ENCODE measurements at places on chromosomes 16 and 17. TPM values are rescaled to one million over a fixed set of nuclear protein-coding genes. Genes with fewer than 3 reads are reported as not detected.

- H3K4me1 ChIP-seq: peaks cover 3% of the 10 kb centered on the region
- no peaks in the 10 kb centered on the region for H3K36me3 ChIP-seq
- peak; percentile 13 for DNase-seq
- H3K27ac ChIP-seq: no peak overlapping the region
Measured at GRCh38 chr16:67718668-67719047, 458 bp downstream of the GFOD2 start.

- no peaks in the 10 kb centered on the region for H3K27me3 ChIP-seq
- H3K4me3 ChIP-seq: no peak overlapping the region
- no peaks in the 10 kb centered on the region for H3K36me3 ChIP-seq
- DNase-seq: no peak
Measured at GRCh38 chr16:65500007-65500406, 378.1 kb upstream of the CDH11 start.

TBC1D3C gene
- 3.2 TPM for polyA plus RNA-seq

- H3K27me3 ChIP-seq: no peaks in the 10 kb centered on the region
- no peaks in the 10 kb centered on the region for H3K36me3 ChIP-seq
- no peak overlapping the region for H3K27ac ChIP-seq
- no peak overlapping the region for H3K4me3 ChIP-seq
Measured at GRCh38 chr16:35734728-35735402, 2275.5 kb downstream of the TP53TG3F start.

MYH8 gene
- 5.0 TPM for polyA plus RNA-seq

KRTAP4-9 gene
- polyA plus RNA-seq: not detected

GRCh38 chr17:80639658-80640057 lies 95.0 kb downstream of the RPTOR start:
- peaks cover 15% of the 10 kb centered on the region for H3K36me3 ChIP-seq
- no peak for DNase-seq
- H3K27me3 ChIP-seq: no peaks in the 10 kb centered on the region
- H3K27ac ChIP-seq: no peak overlapping the region
- H3K4me3 ChIP-seq: no peak overlapping the region

GRCh38 chr16:1350691-1351090 lies 987 bp downstream of the TSR3 start:
- DNase-seq: no peak
- H3K27me3 ChIP-seq: no peaks in the 10 kb centered on the region
- H3K4me1 ChIP-seq: no peaks in the 10 kb centered on the region
- no peak overlapping the region for H3K27ac ChIP-seq
- H3K36me3 ChIP-seq: peaks cover 4% of the 10 kb centered on the region

GRCh38 chr16:27906883-27907282 lies 156.6 kb downstream of the GSG1L start:
- H3K27ac ChIP-seq: no peak overlapping the region
- no peak overlapping the region for H3K4me3 ChIP-seq
- H3K36me3 ChIP-seq: no peaks in the 10 kb centered on the region
- no peaks in the 10 kb centered on the region for H3K4me1 ChIP-seq

GRCh38 chr17:18950944-18951905 lies 740 bp upstream of the SLC5A10 start:
- no peak for DNase-seq
- H3K4me1 ChIP-seq: no peaks in the 10 kb centered on the region
- H3K36me3 ChIP-seq: no peaks in the 10 kb centered on the region
- H3K27ac ChIP-seq: no peak overlapping the region
- H3K4me3 ChIP-seq: no peak overlapping the region
- H3K27me3 ChIP-seq: peaks cover 2% of the 10 kb centered on the region

GTF3C1 gene
- polyA plus RNA-seq: 47.0 TPM

DNA sequence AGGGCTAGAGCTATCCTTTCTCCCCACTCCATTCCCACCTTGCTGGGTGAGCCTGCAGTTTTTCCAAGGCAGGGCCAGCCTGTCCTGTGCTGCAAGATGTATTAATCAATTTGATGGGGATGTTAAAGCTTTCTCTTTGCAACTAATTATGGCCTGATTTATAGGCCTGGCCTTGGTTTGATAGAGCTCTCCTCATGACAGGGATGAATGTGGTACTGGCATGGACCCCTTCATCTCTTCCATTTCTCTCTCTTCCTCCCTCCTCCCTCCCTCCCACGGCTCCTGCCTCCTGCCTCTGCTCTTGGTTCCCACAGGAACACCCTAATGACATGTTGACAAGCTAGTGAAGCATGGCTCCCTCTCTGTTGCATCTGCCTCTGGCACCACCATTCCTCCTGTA lies 47.2 kb upstream of the SKAP1 start:
- no peak overlapping the region for H3K4me3 ChIP-seq
- no peak overlapping the region for H3K27ac ChIP-seq
- no peak for DNase-seq

TNFRSF17 gene
- polyA plus RNA-seq: 0.04 TPM

GRCh38 chr17:15513856-15514459 lies 46.5 kb upstream of the CDRT4 start:
- no peak overlapping the region for H3K4me3 ChIP-seq
- H3K27ac ChIP-seq: no peak overlapping the region
- no peaks in the 10 kb centered on the region for H3K27me3 ChIP-seq
- H3K36me3 ChIP-seq: no peaks in the 10 kb centered on the region
- no peaks in the 10 kb centered on the region for H3K4me1 ChIP-seq

DNA sequence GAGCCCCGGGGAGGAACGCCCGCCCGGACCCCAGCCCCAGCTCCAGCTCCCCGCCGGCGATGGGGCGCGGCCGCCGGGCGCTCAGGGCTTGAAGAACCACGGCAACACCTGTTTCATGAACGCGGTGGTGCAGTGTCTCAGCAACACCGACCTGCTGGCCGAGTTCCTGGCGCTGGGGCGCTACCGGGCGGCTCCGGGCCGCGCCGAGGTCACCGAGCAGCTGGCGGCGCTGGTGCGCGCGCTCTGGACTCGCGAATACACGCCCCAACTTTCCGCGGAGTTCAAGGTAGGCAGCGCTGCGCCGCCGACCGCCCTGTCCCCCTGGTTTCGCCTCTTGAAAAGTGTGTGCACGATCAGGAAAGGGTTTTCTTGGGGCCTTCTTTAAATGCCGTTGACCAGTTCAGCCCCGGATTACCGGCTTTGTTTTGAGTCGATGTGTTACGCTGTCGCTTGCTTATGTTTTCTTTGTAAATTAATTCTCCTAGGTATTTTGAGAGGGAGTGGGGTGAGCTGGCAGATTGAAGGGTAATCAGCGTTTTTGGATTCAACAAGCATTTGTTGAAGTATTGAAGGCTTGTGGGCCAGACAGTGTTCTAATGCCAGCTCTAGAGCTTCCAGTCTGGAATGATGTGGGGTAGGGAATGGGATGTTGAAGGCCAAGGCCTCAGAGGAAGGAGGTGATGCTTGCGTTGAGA lies 681 bp downstream of the USP43 start:
- peak; percentile 83 for DNase-seq
- no peaks in the 10 kb centered on the region for H3K27me3 ChIP-seq
- H3K4me3 ChIP-seq: peak overlapping the region; percentile 56
- no peaks in the 10 kb centered on the region for H3K36me3 ChIP-seq
- no peaks in the 10 kb centered on the region for H3K4me1 ChIP-seq

GRCh38 chr17:2635675-2636074 lies 42.2 kb downstream of the PAFAH1B1 start:
- DNase-seq: no peak
- H3K27me3 ChIP-seq: no peaks in the 10 kb centered on the region
- H3K36me3 ChIP-seq: peaks cover 2% of the 10 kb centered on the region
- no peak overlapping the region for H3K4me3 ChIP-seq
- H3K4me1 ChIP-seq: no peaks in the 10 kb centered on the region

GRCh38 chr17:38851434-38851833 lies 2.1 kb downstream of the RPL23 start:
- H3K36me3 ChIP-seq: peaks cover 49% of the 10 kb centered on the region
- no peaks in the 10 kb centered on the region for H3K27me3 ChIP-seq
- DNase-seq: no peak

- H3K36me3 ChIP-seq: peaks cover 17% of the 10 kb centered on the region
- H3K4me3 ChIP-seq: no peak overlapping the region
- no peak overlapping the region for H3K27ac ChIP-seq
- H3K4me1 ChIP-seq: peaks cover 24% of the 10 kb centered on the region
- peak; percentile 73 for DNase-seq
Measured at GRCh38 chr16:67883872-67884261, 818 bp upstream of the NRN1L start.

Measured in small intestine (tissue), 16 donors.